Activated CD4-positive, alpha-beta T cell treated with anti-CD3 and anti-CD28 coated beads, Interleukin-2, amount 10 ng/mL, durations not matched to agents 24 days and 14 days (primary cell): ENCODE measurements at places on chromosomes 16 and 17. TPM values are rescaled to one million over a fixed set of nuclear protein-coding genes. Genes with fewer than 3 reads are reported as not detected.

- DNase-seq, result no peak
Measured at GRCh38 chr16:47970291-47970931, 185.4 kb downstream of the ABCC12 start.

DNA sequence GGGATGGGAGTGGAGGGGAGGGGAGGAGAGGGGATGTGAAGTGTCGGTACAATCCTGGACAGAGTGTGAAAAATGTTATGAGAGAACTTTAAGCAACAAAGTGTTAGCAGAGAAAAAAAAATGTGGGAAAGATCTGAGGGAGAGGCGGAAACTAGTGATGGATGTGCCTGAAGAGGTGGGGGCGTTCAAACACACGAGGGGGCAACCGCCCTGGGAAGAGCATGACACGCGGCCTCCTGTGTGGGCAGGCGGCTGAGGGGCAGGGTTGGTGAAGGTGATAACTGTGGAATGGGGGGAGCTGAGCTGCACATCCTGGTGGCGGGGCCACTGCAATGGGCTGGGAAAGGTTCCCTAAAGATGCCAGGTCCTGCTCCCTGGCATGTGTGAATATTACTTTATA, 30.1 kb downstream of the IFT140 start:
- no peak for DNase-seq

The OR4D1 gene
- total RNA-seq, result 0.07 and 0.14 TPM in 2 replicates

GRCh38 chr16:88355093-88355388, 27.7 kb upstream of the ZNF469 start:
- no peak for DNase-seq

The NLGN2 gene
- 2.9 and 3.0 TPM in 2 replicates for total RNA-seq

GRCh38 chr17:7112510-7113108, 2.0 kb downstream of the ASGR2 start:
- no peak for DNase-seq

The LRRC37B gene
- 17.7 and 22.1 TPM in 2 replicates for total RNA-seq

The OR3A2 gene
- total RNA-seq, result 0.26 and 1.0 TPM in 2 replicates

The ITPRIPL2 gene
- 57.6 and 58.4 TPM in 2 replicates for total RNA-seq

The C17orf100 gene
- 1.8 and 1.9 TPM in 2 replicates for total RNA-seq

- DNase-seq, result no peak
Measured at GRCh38 chr16:49809062-49809461, 46.9 kb downstream of the ZNF423 start.

The STH gene
- not detected in 2 replicates for total RNA-seq

The KLHL10 gene
- not detected in 2 replicates for total RNA-seq

DNA sequence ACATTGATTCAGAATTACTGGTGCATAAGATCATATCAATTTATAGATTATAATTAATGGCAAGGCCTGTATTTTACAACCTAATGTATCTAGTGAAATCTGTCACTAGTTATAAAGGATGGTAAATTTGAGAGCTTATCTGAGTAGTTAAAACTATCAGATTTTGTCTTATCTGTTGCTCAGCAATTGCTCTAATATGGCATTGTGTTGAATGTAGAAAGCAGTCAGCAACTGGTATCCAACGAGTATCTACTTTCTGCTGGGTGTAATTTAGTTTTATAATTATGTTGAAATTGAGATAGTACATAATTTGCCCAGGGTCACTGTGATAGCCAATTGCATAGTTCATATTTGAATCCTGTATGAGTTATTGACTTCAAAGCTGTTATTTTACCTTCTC, 1005.7 kb downstream of the CDH11 start:
- DNase-seq, result no peak

DNA sequence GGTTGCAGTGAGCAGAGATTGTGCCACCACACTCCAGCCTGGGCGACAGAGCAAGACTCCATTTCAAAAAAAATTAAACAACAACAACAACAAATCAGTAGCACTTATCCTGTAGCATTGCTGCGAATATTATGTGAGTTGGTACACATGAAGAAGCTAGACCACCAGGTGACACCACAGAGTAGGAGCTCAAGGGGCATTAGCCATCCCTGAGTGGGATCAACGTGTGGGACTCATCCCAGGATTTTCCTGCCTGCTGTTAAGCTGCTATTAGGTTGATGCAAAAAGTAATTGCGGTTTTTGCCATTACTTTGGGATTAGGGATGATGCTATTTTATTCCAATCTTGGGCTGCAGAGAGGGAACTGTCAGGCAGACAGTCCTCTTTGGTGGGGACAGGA, 47.2 kb downstream of the OTOA start:
- no peak for DNase-seq

The ZNF205 gene
- total RNA-seq, result 0.21 and 0.47 TPM in 2 replicates

DNA sequence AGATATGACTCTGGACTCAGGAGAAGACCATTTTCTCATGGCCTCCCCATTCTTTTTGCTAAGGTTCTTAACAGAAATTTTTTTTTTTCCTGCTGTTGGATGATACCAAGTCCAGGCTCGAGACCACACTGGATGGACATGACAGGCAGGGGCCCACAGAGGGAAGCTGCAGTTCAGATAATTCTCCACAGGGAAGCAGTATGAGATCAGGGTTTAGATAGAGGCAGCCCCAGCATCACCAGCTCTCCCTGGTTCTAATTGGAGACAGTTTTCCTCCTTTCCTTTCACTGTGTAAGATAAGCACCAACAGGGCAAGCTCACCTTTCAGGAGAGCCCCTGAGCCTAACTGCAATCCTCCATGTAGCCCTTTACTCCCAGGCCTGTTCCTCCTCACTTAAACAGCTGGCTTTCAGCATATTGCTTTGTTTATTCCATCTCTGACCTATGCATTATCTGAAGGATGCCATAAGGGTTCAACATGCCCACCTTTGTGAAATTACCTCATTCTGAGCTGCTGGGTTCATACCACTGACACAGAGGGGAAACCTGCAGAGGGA, 108.1 kb downstream of the SNX11 start:
- DNase-seq, result no peak

The TAT gene
- not detected in 2 replicates for total RNA-seq

DNA sequence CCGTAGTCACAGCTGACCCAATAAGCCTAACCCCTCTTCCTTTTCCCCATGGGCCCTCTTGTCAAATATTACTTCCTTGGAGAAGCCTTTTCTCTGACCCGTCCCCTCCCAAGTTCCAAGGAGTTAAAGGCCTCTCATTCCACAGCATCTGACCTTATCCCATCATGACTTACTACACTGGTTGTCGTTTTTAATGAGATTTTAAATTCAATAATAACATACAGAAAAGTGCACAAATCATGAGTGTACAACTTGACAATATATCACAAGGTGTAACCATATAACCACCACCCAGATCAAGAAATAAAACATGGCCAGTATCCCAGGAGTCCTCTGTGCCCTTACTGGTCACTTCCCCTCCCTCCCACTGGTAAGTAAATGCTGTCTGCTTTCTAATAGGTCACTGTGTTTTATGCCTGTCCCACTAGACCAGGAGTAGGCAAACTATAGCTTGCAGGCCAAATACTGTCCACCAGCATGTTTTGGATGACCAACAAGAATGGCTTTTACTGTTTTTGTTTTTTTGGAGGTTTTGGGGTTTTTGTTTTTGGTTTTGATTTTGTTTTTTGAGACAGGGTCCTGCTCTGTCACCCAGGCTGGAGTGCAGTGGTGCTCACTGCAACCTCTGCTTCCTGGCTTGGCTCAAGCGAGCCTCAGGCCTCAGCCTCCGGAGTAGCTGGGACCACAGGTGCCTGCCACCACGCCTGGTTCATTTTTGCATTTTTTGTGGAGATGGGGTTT, 1.2 kb upstream of the FDXR start:
- peak; percentile 59 for DNase-seq

DNA sequence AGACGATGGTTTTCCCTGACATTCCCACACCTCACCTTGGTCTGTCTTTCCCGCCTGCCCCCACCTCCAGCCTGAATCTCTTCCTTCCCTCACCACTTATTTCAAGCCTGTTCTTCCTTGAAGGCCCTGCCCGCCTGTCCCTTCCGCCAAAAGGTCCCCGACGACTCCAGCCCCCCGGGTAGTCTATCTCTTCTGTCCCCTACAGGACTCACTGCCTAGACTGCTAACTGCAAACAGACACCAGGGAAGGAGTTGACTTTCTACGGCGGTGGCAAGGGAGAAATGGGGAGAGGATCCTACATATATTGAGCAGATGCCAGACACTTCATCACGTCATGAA, 53.7 kb downstream of the NT5M start:
- no peak for DNase-seq
